ENCODE measurements at places on chromosomes 11 and 22. TPM values are rescaled to one million over a fixed set of nuclear protein-coding genes. Genes with fewer than 3 reads are reported as not detected.

DNA sequence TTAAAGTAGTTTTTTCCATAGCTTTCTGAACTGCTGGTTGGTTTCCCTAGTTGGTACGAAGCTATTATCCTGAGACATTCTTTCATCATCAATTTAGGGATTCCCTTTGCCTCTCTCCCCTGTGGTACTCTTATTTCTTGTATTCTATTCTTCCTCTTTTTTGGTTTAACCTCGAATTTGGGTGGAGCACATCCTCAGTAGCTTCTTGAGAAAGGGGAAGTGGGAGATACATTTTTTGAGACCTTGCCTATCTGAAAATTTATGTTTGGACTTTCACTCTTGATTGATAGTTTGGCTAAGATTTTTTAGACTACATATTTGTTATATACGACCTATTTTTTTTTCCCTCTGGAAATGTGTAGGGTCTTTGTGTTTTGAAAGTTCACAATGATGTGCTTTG is 121.7 kb upstream of the ZBED5 start:
- no peak for DNase-seq

CARD18 gene
- polyA plus RNA-seq = not detected

DNA sequence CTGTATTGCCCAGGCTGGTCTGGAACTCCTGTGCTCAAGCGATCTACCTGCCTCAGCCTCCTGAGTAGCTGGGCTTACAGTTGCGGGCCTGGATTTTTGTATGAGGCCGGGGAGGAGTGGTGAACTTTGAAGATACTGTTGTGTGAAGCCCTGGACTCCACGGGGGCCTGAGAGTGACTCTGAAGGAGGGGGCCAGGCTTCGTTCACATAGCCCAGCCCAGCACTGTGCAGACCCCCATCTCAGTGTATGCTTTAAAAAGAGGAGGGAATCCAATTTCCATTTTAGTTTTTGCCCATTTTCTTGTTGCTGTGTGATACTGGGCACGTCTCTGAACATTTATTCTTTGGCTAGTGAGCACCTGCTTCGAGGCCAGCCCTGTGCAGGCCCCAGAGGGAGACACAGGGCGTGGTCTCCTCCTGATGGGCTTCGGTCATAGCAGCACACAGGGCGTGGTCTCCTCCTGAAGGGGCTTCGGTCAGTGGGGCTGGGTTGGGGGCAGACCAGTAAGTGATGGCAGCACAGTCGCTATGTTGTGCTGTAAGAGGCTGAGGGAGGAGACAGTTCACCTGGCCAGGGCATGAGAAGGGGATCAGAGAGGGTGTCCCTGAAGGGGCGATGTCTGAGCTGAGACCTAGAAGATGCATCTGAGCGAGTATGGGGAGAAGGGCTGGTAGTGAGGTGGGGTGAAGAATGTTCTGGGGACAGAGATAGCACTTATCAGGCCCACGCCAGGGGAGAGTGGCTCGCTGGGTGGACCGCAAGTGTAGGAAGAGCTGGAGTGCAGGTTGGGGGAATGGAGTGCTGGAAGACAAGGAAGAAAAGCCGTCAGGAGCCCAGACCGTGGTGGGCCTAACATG is 14.0 kb downstream of the SAMM50 start:
- DNase-seq = no peak

MISFA gene
- 0.24 TPM for polyA plus RNA-seq

VPREB1 gene
- not detected for polyA plus RNA-seq

FERMT3 gene
- 181 TPM for polyA plus RNA-seq

FTH1 gene
- polyA plus RNA-seq = 2,182 TPM

SGSM1 gene
- 1.5 TPM for polyA plus RNA-seq

- DNase-seq = no peak
Measured at GRCh38 chr11:12801976-12802375, 127.8 kb downstream of the TEAD1 start.

- no peak for DNase-seq
Measured at GRCh38 chr11:94376841-94377240, 24.4 kb downstream of the GPR83 start.

DNA sequence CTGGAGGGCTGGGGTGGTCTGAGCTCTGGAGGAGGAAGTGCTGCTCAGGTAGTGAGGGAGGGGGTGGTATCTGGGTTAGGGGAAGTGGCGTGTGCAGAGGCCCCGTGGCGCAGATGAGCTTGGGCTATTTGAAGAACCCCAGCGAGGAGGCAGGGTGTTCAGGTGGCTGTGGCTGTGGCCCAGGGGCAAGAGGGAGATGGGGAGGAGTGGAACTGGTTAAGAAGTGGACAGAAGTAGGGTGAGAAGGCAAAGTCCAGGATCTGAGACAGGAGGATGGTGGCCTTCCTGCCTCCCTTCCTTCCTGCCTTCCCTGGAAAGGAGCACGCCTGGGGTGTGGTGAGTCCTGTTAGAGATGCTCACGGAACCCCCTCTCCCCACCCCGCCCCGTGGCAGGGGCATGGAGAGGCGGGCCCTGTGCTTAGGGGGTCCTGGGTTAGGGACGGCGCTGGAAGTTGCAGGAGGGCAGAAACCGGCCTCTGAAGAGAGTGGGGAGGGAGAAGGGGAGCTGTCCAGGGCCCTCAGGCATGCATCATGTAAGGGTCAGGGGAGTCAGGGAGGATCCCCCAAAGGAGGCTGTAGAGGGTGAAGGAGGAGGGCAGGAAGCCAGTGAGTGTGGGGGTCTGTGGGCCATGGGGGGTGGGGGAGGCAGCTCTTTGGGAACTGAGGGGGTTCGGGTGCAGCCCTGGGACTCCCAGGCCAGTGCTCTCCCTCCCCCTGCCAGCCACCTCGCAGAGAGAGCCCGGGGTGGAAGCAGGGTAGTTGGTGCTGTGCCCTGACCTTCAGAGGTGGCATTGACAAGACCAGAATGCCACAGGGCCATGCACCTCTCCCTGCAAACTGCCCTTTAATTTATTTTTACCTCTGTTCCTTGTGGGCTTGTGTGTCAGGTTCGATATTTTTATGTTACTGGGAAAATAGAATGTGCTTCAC is 63.7 kb upstream of the PARVG start:
- DNase-seq = no peak

- DNase-seq = no peak
Measured at GRCh38 chr11:12455938-12456337, 78.6 kb downstream of the PARVA start.

MEI1 gene
- 250 TPM for polyA plus RNA-seq

DSCAML1 gene
- polyA plus RNA-seq = not detected
